Naive B cell (primary cell): ENCODE measurements at places on chromosomes 5 and 9.

DNA sequence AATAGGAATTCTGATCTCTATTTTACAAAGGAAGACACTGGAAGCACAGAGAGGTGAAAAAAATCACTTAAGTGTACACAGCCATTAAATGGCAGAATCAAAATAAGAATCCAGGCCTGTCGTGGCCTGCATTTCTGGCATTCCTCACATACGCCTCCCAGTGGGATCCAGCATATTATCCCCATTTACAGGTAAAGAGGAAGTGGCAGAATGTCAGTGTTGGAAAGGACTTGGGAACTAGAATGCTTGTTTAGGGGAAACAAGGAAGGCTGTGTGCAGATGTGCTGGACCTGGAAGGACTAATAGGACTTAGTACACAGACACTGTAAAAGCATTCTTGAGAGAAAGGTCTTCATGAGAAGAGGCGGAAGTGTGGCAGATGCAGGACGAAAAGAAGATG lies 241.8 kb downstream of the TRIM32 start:
- DNase-seq: no peak

- no peak for DNase-seq
These were observed 275.0 kb downstream of the PLK2 start for GRCh38 chr5:58184910-58185309.

- no peak for DNase-seq
These were observed 254.8 kb upstream of the PDE4D start for GRCh38 chr5:60148366-60148765.

- DNase-seq: no peak
These were observed 55.9 kb downstream of the NDUFAF2 start for GRCh38 chr5:61000887-61001286.

DNA sequence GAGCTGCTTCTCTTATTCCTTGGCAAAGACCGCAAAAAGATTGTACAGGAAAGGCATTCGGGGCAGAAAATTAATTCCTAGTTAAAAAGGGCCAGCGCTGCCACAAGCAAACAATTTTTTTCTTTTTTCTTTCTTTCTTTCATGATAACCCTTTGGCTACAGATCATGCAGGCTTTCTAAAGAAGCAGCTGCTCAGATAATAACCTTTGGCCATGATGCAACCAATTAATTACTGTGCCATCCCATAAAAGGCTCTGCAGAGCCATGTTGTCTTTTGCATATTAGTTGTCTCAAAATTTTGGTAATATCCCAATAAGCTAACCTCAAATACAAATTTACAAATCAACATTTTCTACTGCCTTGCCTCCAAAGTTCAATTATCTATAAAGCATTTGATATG lies 758.4 kb upstream of the SEMA6A start:
- DNase-seq: no peak

DNA sequence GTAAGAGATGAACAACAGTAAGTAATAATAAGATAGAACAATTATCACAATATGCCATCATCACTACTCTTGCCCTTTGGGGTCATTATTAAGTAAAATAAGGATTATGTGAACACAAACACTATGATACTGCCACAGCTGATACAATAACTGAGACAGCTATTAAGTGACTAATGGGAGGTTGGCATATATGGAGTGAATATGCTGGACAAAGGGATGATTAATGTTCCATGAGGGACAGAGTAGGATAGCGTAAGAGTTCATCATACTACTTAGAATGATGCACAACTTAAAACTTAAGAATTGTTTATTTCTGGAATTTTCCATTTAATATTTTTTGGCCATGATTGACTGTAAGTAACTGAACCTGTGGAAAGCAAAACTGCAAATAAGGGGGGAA lies 16.6 kb downstream of the POU5F2 start:
- no peak for DNase-seq

GRCh38 chr5:157997991-157998504 lies 139.1 kb upstream of the CLINT1 start:
- DNase-seq: no peak

- DNase-seq: no peak
These were observed 146.3 kb downstream of the CHSY3 start for GRCh38 chr5:130050585-130050984.

DNA sequence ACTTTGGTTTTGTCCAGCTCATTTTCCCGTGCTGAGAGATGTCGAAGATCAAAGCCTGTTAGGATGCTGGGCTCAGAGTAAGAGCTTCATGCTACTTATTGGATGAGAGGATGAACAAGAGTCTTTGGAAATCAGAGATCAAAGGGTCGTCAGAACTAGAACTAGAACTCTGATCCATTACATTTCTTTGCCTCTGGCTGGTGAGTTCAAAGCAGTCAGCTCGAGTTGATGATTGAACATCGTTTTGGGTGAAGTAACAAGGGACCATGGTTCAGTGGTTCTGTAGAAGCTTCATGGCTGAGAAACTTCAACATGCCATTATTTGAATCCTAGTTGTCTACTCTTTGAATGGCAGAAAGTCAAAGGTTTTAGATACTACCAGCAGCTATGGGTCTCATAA lies 320.3 kb downstream of the ARHGEF28 start:
- DNase-seq: no peak

DNA sequence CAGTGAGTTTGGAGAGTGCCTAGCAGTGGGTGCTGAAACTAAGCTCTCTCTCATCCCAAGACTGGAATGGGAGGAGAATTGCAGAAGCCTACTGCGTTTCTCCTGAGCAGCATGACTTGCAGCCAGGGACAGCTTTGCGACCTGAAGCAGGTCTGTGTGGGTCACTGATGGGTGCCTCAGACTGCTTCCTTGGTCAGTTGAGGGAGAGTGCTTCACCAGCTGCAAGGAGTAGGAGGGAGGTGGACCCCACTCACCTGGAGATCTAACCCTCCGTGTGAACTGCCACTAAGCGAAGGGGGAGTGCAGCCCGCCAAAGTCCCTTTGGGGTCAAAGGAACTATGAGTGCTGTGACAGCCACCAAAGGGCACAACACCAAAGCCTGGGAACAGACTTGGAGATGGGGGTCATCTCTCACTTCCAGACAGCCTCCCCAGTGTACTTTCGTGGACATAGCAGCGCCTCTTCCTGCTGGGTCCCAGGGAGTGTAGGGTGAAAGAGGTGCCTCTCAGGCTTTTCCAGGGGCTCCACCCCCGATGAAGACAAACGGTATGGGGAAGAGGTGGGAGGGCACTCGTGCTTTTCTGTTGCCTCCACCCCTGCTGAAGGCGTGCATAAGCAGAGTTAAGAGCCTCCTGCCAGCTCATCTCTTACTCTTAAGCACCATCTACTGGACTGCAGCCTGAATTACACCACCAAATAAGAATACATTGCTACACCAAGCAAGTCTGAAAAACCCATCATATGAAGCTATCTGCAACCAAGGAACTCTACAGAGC lies 34.3 kb upstream of the MACIR start:
- peak; percentile 36 for DNase-seq

GRCh38 chr5:159826351-159827214 lies 89.7 kb upstream of the ADRA1B start:
- DNase-seq: no peak

DNA sequence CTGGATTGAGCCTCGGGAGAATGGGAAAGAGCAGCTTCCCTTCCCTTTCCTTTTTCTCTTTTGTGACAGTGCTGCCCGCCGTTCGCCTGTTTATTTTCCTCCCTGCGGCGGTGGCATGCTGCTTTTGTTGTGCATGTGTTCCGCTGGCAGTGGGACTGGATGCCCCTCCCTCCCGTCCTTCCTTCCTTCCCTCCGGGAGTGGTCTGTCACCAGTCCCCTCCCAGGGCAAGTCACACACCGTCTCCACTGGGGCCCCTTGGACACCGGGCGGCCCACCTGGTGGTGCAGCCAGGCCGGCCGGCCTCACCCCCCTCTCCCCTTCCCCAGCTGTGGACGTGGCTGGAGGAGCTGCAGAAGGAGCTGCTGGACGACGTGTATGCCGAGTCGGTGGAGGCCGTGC lies 214.7 kb downstream of the TRIO start:
- no peak for DNase-seq

GRCh38 chr5:36573438-36573837 lies 33.0 kb upstream of the SLC1A3 start:
- DNase-seq: no peak

DNA sequence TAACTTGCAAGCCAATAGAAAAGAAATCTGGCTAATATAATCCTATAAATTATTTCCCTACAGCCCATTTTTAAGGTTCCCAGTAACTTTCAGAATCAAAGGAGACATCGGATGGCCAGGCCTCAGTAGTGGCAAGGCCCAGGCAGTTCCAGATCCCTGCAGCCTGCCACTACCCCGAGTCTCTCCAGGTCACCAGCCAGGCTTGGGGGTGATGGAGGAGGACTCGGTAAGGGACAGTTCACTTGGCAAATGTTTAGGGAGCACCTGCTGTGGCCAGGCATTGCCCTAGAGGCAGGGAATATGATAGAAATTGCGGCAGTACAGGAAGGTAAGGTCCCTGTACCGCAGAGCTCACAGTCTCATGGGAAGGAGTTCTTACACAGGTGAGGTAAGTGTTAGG lies 15.2 kb upstream of the LTC4S start:
- DNase-seq: no peak

- no peak for DNase-seq
These were observed 12.8 kb upstream of the SLC2A8 start for GRCh38 chr9:127384016-127384730.
